ENCODE measurements at places on chromosomes 11 and 22.

DNA sequence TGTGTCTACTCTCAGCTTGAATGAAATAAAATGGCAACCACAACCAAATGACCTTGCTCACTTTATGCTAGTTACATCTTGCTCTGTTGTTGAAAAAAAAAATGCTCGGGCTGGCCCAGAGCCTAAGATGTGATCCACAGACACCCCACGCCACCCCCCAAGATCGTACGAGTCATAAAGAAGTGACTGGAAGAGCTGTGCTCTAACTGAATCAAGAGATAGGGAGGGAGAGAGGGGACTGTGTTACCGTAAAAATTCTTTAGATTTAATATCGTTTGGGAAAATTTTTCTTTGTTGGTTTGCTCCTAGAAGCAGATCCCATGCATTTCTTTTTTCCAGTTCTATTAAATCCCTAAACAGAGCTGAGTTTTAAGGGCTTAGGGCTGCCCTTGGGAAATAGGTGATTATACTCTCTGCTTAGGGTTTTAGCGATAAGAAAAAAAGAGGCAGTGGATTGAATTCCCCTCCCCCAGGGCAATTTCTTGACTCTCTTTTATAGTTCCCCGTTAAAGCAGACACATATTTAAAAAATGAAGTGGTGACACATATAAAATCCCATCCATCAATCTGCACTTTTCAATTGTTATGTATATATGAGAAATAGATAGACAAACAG, 14.5 kb downstream of the MAML2 start:
- DNase-seq: no peak

DNA sequence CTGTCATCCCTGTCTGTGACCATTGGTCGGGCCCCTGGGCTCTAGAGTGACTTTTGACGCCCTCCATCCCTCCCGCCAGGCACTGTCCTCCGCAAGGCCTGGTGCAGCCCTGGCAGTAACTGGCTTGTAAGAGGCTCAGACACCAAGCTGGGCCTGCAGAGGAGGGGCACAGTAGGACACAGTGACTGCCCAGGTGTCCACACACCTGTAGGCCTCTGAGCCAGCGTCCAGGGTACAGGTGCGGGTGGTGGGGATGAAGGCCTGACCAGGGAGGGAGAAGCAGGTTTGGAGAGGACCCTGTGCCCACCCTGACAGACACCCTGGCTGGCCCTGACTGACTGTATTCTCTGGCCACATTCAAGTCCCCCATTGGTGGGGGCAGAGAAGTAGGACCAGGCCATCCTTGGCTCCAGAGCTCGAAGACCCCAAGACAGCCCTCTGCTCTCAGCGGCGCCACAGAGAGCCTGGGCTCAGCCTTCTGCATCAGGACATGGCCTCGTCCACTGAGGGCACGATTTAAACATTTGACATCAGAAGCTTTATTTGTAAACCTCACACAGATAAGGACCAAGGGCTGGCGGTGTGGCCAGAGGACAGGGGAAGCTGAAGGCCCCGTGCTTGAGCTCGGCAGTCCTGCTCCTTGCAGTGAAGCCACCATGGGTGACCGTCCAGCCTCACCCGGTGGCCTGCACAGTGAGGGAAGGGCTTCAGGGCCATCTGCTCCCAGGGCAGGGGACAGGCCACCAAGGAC, 31.4 kb downstream of the PPIL2 start:
- no peak for DNase-seq

DNA sequence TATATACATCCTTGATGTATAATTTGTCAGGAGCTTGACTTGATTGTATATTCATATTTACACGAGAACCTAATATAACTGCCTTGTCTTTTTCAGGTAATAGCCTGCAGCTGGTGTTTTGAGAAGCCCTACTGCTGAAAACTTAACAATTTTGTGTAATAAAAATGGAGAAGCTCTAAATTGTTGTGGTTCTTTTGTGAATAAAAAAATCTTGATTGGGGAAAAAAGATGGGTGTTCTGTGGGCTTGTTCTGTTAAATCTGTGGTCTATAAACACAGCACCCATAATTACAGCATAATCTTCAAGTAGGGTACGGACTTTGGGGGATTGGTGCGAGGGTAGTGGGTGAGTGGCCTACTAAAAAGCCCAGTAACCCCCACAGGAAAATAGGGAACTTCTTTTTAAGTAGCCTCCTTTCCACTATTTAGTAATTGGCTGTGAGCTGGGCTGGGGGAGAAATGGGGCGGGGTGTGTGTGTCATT, 7.5 kb downstream of the MALAT1 start:
- no peak for DNase-seq

DNA sequence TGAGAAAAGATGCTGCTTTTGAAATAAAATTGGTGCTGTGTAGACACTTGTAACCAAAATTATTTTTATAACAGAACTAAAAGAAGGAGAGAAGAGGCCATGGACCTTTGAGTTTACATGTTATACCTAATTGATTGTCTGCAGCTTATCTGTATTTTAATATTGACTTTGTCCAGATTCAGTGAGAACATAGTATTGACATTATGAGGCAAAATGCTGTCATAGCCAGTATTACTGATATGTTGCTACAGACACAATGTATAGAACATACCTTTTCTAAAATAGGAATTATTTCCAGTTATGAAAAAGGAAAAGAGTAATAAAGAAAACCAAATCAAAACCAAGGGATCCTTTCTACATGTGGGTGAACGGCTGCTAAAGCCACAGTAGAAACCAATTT, 11.5 kb upstream of the TECTA start:
- DNase-seq: no peak

DNA sequence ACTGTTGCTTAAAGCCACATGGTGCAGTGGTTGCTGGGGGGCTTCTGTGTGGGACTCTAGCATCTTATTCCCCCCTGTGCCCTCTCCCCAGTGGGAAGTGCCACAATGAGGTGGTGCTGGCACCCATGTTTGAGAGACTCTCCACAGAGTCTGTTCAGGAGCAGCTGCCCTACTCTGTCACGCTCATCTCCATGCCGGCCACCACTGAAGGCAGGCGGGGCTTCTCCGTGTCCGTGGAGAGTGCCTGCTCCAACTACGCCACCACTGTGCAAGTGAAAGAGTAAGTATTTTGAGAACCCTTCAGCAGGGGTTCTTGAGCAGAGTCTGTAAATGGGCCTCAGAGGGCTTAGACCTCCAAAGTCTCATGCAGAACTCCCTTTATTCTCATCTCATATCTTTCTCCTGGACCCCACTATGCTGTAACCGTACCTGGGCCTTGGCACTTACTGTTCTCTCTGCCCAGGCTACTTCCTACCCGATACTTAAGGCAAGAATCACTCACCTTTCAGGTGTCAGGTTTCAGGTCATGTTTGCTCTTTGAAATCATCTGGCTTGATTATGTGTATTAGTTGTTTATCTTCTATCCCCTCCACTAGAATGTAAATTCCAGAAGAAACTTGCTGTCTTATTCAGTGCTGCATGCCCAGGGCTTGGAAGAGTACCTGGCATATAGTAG, 32.4 kb downstream of the PIK3IP1 start:
- DNase-seq: no peak
